ENCODE measurements at places on chromosomes 7 and 10.

- no peak for DNase-seq
Observed at GRCh38 chr10:132133005-132133404, 53.7 kb upstream of the DPYSL4 start.

DNA sequence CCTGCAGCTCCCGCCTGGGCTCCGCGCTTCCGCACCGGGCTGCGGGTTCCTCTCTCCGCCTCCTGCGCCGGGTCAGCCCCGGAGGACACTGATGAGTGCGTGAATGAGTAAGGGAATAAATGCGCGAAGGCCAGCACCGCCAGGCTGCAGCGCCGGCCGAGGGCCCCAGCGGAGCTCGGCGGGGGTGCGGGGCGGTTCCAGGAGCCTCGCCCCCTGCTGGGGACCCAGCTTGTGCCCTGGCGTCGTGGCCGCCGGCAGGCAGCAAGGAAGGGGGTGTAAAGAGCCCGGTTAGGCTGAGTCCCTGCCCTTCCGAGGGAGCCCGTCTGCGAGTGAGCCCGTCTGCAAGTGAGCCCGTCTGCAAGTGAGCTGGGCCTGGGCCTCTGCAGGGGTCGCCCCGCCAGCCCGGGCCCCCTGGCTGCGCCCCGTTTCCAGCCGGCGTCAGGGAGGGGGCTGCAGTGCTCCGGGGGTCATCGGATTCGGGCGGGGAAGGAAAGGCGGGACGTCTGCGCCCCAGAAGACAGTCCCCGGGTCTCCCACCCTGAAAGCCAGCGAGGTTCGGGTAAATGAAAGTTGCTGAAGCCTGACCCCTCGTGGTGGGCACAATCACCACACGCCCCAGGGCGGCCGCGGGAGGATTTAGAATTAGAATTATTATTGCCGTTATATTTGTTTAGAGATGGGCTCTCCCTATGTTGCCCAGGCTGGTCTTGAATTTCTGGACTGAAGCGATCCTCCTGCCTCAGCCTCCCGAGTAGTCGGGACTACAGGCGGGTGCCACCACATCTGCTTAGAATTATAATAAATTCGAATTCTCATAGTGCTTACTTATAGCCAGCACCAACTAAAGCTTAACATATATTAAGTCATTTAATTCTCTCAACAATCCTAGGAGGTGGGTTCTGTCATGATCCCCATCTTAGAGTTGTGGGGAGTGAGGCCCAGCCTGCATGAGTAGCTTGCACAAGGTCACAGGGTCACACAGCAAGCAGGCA lies 8.6 kb upstream of the CRYGN start:
- DNase-seq = peak; percentile 83

- peak; percentile 64 for DNase-seq
Observed at GRCh38 chr10:4127518-4128315, 342.7 kb upstream of the KLF6 start.

DNA sequence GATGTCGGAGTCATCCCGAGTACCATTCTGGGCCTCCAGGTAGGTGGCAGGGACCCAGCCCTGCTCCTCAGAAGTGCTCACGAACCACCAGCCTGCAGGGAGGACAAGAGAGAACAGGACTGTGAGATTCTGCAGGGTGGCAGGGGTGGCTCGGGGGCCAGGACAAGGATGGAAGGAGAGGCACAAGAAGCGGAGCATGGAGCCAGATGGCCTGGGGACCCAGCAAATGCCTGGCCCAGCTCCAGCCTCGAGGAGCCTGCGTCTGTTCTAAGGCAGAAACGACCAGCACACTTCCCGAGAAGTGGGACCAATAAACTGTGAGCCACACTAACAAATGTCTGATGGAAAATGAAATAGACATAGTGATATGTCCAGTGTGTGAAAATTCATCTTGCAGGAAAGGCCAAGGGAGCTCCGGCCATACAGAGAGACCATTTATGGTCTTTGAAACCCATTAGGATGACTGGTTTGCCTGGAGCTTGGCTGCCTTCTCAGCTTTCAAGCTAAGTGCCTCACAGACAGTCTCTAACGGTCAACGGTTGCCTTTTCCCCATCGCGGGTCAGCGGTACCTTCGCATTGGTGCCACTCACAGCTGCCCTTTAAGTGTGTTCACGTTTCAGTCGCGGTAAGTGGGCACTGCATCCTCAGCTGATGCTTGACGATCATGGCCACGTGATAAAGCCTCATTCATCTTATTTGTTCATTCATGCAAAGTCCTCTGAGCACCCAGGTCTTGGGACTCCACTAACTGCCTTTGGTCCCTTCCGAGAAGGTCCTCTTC lies 133.8 kb downstream of the NEURL1 start:
- peak; percentile 15 for DNase-seq

- no peak for DNase-seq
Observed at GRCh38 chr7:115634633-115635032, 395.9 kb downstream of the TFEC start.

DNA sequence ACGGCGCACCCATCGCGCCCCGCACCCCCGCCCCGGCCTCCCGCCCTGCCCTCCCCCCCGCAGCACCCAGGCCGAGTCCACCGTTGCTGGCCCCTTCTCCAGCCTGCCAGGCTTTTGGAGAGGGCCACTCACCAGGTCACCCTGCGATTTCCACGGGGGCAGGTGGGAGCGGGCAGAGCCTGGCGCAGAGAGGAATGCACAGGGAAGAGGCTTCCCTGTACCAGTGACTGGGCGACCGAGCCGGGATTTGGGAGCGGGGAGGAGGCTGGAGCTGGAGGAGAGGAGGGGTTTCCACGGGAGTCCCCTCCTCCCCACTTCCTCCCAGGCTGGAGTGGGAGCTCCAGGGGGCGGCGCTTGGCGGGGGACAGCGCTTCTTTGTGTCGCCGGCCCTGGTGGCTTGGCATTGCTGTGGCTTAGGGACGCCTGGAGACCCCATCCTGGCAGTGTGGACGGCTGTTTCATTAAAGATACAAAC lies 19.3 kb downstream of the TCAF1 start:
- DNase-seq = peak; percentile 45

- no peak for DNase-seq
Observed at GRCh38 chr10:73219384-73219783, 27.7 kb downstream of the DNAJC9 start.

GRCh38 chr7:5629941-5630340 lies 151.5 kb downstream of the RNF216 start:
- peak; percentile 31 for DNase-seq

DNA sequence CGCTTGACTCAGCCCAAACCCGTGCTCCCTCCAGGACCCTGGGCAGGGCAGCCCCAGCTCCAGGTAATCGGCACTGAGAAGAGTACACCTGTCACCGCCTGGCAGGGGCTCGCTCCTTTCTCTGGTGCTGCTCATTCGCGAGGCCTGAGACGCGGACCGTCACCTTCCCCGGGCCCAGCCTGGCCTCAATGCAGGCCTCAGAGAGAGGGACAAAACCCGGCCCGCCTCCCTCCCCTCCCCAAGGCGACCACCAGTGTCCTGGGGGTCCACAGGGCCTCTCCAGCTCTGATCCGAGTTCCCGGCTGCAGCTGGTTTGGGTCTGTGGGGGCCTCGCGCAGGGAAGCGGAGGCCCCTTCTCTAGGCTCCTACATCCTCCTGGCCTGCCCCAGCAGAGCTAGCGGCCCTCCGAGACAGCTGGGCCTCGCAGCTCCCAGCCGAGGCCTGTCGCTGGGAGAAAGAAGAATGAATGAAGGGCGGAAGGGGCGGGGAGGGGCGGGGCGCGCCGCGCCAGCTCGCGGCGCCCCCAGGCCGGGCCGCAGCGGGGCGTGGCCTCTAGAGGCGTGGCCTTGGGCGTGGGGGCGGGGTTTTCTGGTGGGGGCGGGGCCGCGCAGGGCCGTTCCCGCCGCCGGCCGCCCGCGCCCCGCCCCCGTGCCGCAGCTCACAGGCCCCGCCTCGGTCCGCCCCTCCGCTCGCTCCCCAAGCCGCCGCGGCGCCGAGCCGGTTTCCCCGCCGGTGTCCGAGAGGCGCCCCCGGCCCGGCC lies at the start of gene LIMK1:
TSS of gene LIMK1 (plus strand) at position 688 of the 760 bp plus-strand sequence. CDS start 187 bp downstream, outside the sequence.
- DNase-seq = peak; percentile 87

DNA sequence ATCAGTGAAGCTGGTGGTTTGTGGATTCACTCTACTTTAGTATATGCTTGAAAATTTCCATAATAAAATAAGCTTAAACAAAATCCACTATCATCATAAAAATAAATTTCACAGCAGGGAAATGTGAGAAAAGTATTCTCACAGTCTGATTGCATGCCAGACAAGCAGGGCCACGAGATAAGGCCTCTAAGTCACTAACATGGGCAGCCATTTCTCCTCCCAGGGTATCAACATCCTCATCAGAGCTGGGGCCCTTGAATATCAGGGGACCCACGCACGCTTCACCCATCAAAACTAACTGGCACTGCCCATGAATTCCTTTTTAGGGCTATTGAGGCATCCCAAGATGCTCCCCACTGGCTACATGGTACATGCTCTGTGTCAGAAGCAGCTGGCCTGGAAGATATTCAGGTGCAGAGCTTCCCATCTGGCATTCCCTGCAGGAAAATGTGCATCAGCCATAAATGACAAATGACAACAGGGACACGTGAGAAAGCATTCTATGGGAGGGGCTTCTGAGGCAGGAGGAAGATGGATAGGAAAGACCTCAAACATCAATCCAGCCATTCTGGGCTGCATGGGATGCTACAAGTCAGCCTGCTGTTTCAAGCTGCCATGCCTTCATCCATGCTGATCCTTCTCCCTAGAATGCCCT lies 17.4 kb downstream of the CCDC6 start:
- peak; percentile 64 for DNase-seq

GRCh38 chr7:138891446-138891810 lies 89.8 kb downstream of the KIAA1549 start:
- no peak for DNase-seq

DNA sequence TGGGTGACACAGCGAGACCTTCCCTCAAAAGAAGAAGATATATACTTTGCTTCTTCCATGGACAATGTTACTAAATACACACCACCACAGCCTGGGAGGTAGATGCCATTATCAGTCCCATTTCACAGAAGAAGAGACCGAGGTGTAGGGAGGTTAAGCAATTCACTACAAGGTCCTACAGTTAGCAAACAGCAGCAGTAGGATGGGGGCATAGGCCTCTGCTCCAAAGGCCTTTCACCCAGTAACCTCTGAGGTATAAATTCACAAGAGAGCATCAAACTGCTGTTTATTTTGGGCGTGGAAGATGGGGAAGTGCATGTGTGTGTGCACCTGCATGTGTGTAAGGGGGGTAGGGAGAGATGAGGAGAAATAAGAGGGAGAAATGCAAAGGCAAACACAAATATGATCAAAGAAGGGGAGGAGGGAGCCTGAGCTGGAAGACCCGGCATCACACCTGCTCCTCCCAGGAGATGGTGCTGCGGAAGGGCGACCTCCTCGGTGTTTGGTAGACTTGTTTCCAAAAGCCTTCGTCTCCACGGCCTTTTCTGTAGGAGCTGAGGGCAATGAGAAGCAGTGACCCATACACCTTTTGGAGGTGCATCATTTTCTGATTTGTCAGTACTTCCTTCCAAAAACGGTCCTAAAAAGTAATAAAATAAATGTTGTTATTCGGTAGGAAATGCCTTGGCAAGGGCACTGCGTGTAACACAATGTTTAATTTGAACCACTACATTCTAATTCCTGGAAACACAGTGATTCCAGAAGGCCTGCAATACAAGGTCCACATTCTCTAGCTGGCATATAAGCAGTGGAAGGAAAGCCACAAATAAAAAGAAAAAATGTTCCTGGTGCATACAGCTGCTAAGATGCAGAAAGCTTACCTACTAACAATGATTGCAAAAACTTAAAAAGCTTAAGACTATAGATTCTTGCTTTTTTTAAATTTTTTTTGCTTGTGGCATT lies 25.9 kb upstream of the ACSL5 start:
- no peak for DNase-seq

DNA sequence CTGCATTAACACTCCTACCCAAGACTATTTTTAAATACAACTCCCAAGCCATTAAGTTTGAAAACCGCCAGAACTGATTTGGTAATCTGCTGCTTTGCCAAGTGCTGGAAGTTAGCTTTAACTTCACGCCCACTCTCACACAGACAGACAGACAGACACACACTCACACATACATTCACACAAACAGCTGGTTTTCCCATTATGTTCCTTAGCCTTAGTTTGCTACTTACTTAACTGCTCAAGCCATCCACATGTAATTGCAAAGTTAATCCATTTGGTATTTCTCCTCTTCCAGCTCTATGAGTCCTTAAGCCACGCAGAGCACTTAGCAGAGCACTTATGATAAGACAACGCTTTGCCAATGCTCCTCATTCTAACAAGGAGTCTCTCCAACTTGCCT lies 8.3 kb downstream of the COBL start:
- no peak for DNase-seq

- peak; percentile 57 for DNase-seq
Observed at GRCh38 chr7:24401628-24402593, 117.9 kb downstream of the NPY start.

DNA sequence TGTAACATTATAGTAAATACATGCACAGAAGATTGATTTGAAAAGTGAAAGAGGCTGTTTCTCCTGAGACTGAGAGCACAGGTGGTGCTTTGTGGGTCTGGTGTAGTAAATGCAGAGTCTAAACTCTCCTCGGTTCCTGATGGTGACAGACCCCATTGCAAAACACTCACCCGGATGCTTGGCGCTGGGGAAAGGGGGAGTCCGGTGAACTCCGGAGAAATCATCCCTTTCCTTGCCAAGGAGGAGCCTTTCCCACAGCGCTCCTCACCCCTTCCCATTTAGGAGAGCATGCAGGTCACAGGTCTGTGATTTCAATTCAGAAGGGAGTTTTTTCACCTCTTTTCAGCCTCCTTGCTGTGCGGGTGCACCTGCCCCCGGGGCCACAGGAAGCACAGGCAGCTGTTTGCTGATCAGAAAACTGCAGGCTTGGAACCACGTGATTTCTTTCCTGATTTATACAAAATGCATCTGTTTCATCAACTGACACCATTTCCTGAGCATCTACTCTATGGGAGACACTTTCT lies 75.6 kb upstream of the LYZL2 start:
- DNase-seq = peak; percentile 17

DNA sequence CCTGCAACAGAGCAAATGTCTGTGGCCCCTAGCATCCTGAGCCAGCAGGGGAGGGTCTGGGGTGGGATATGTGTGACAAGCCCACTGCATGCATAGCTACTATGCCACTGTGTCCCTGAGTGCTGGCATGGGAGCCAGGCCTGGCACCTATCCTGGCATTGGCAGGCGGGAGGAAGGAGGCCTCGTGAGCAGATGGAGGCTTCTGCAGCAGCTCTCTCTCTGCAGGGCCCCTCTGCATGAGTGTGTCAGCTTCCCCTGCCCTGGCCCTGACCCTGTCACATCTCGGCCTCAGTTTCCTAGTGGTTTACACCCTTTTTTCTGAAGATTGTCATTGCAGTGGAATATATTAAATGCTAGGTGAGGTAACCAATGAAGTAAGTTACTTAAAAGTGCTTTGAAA lies 13.1 kb upstream of the IMPDH1 start:
- no peak for DNase-seq

Measured in hematopoietic multipotent progenitor cell treated with erythropoietin and hydrocortisone succinate and interleukin-3 and kit ligand, for 6 days (in vitro differentiated cells).